ENCODE measurements at places on chromosomes 4 and X.

DNA sequence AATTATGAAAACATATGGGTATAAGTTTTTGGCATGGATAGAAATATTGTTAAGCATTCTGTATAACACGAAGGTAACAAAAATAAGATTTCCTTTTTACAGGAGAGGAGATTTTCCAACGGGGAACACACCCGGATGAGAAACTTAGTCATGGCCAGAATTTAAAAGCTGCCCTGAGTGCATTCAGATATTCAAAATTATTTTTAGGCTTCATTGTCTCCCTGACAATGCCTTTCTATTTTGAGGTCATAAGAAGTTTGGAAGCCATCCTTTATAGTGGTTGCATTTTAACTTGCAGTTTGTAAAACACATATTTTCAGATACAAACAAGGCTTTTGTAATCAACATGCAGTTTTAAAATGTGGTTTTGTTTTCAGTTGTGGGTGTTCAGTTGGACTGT is 357.5 kb upstream of the FAM47C start:
- no peak for DNase-seq

GRCh38 chr4:81211956-81212355 is 3.1 kb downstream of the PRKG2 start:
- no peak for DNase-seq

- DNase-seq: peak; percentile 85
Observed at GRCh38 chr4:76634220-76634619, 199.2 kb downstream of the SHROOM3 start.

DNA sequence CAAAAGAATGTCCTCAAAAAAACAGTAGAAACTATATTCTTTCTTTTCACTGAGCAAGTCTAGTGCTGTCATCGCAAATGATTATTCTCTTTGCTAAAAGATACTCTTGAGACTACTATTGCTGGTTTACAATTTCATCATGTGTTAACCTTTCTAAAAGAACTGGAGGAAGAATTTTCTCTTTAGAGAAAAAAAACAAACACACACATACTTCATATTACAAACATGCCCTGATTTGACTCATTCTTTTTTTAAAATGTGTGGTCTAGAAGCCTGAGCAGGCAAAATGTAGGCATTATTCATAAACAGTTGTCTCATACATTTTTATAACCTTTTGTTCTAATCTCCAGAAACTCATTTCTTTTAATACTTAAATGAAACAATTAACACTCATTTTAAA is 60.6 kb upstream of the FAT4 start:
- DNase-seq: peak; percentile 2

DNA sequence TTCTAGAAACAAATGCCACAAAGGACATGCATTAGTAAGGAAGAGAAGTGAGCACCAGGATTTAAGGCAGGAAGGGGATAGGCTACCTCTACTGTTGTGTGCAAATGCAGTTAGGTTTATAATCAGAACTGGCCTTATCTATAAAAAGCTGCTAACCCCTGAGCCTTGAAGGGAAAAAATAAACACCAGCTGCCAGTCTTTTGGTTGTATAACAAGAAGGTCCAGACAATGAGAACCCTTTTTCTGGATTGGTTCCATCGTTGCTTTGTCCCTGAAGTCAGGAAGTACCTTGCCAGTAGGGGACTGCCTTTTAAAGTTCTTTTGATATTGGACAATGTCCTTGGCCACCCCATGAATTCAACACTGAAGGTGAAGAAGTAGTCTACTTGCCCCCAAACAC is 126.7 kb upstream of the OTUD4 start:
- DNase-seq: no peak

DNA sequence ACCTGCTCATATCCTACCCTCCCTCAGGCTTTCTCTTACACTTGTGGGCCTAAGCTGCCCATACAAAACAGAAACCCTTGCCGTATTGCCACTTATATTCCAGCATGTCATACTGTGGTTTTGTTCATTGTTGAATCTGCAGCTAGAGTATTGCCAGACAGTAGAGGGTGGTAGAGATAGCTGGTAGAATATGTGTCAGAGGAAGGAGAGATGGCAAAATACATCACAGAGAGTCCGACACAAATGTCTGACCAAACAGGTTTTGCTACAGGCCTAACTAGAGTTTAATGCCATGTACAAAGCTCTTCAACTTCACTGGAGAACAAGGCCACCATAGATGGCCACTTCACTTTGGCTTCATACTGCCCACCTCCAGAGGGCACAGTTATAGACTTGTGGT is 160.1 kb downstream of the EFHC2 start:
- no peak for DNase-seq

GRCh38 chr4:123706973-123707372 is 310.4 kb downstream of the SPRY1 start:
- DNase-seq: peak; percentile 27

GRCh38 chrX:132023896-132024386 is 839 bp downstream of the STK26 start:
- DNase-seq: no peak

DNA sequence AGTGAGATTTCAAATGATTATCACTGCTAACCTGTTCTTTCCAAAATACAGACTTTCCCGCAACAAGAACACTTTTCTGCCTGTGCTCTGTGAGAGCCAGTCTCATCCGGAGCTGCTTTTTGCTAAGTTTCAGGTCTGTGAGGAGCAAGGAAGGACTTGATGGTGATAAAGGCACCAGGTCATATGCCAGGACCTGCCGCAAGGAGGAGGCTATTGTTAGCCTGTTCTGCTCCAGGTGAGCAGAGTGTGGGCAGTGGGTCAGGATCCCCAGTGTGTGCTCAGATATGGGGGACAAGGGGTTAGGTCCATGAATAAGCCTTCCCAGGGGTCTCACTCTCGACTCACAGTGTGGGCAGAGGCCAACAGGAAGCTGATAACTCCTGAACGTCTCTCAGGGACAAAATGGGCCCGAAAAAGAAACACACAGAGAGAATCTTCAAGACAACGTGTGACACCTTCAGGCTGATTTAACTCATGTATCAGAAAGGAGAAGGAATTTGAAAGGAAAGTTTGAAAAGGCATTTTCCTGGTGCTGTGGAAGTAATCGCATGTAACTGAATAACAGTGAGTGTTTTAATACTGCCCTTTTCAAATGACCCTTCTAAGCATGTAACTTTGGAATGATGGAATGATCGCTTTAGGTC is 57.7 kb upstream of the PDLIM3 start:
- DNase-seq: no peak

GRCh38 chr4:111537871-111538270 is 607.4 kb upstream of the FAM241A start:
- peak; percentile 60 for DNase-seq

GRCh38 chr4:6658597-6659075 is 18.2 kb downstream of the MRFAP1 start:
- DNase-seq: peak; percentile 41

DNA sequence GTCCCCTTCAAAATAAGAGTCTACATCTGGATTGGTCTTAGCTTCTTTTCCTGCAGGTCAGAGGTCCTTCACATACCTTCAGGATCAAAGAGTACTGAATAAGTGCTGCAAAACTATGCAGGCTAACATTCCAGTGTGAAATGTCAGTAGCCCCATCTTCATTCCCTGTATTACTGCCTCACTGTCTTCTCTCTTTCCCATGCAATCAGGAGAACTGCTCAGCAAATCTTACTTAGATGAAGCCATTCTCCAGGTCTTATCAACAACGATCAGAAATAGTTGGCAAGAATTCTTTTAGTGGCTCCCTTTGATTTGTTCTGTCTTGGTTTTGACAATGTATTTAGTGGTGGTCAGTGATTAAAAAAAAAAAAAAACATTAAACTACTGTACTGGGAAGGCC is 26.0 kb upstream of the IQCM start:
- peak; percentile 3 for DNase-seq

DNA sequence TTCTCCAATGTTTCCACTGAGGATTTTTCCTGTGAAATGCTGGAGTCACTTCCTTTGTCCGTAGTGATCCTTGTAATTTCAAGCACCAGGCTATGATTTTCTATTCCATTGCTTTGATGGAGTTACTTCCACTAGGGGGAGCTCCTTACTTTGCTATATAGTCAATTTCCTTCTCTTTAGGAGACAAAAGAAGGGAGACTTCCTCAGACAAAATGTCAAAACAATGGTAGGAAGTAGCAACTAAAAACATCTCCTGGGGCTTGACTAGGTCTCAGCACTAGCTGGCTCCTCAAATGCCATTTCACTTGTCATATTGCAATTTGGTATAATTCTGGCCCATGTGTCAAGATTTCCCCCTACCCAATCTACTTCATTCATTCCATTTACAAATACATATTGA is 24.1 kb downstream of the ZCCHC12 start:
- DNase-seq: peak; percentile 67

GRCh38 chr4:168415911-168416310 is 64.4 kb downstream of the DDX60L start:
- DNase-seq: no peak

DNA sequence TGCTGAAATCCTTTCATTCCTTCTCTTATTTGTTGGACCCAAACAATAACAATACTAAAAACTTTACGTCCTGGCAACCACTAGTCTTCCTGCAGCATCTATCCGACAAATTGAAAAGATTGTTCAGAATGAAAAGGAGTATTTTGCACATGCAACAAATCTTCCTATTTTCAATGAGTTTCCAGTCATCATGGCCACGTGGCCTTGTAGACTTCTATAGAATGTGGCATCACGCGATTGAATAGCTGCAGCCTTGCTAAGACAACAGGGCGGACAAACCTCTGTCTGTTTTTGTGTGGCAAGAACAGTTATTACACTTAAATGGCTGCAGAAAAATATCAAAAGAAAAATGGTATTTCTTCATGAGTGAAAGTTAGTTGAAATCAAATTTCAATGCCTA is 297.9 kb upstream of the LCORL start:
- no peak for DNase-seq

DNA sequence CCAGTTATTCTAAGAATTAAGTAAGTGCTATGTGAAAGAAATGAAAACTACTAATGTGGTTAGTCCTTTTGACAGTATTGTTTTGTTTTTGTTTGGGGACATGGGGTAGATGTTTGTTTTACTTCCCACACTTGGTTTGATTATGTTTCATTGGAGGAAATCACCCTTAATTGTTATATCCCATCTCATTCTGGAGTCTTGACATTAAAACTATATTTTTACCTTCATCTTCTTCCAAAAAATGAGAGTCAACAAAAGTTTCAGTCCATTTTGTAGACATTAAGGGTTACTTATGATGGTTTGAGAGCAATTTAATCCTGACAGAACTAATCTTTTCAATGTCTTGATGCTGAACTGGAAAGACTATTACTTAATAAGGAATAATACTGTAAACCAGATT is 108.7 kb downstream of the GPC3 start:
- no peak for DNase-seq

GRCh38 chr4:156954587-156954986 is 17.0 kb downstream of the PDGFC start:
- DNase-seq: no peak

- no peak for DNase-seq
Observed at GRCh38 chrX:45952030-45952429, 593.2 kb downstream of the ZNF674 start.

DNA sequence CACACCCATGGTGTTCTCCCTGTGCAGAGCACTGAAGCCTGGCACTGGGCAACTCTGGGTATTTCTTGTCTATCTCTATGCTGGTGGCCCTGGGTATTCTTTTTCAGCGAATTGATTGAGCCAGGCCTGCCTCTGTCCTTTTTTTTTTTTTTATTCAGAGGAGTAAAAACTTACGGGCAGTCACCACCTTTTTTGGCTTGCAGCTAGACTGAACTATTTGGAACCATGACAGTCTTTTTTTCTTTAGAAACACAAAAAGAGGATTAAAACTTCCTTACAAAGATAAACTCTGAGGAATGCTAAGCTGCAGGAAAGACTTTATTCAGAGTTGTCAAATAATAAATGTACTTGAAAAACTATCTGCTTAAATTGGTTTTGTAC is 119.2 kb upstream of the STIM2 start:
- no peak for DNase-seq

- no peak for DNase-seq
Observed at GRCh38 chrX:56284269-56284668, 52.1 kb downstream of the KLF8 start.

- DNase-seq: no peak
Observed at GRCh38 chrX:154466907-154467306, 8.8 kb downstream of the PLXNA3 start.

DNA sequence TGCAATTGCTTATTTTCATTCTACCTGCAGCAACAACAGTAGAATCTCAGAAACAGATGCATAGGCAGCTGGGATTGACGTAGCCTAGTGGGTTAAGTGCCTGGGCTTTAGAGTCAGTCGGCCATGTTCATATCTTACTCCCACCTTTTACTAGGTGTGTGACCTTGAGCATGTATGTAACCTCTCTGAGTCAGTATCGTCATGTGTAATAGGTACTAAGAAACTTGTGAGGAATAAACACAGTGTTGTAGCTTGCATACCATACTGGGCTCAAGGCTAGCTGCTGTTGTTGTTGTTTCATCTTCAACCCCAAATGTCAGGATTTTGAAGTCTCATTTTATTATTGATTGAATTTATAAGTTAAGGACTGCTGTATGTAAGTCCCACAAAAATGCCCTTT is 14.2 kb downstream of the RAB9A start:
- DNase-seq: no peak

- DNase-seq: no peak
Observed at GRCh38 chr4:135244056-135244455, 1042.5 kb upstream of the PABPC4L start.

DNA sequence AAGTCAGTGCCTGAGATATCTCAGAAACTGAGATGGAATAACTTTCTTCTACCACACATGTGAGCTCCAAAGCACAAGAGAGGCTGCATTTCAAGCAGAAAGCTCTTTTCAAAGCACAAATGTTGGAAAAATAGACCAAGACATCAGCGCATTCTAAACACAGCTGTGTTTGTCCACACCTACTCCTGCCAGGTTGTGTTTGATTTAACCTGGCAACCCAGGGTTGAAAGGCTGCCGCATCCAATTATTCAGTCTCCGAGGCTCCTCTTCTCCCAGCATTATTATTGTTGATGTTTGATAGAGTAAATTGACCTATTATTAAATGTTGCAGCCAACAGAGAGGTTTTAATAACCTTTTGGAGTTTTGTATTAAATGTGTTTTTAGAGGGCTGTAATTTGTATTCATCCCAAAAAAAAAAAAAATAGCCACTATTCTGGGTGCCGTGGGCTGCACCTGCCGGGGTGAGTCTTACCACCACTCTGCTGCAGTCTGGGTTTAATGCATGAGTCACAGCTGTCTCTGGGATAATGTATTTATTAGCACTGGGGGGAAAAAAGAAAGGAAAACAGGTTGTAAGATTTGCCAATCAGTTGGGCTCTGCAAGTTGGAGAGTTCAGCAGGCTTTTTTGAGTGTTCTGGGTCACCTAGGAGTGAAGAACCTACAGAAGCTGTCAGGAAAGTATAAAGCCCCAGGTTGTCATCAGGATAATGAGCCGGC is 105.2 kb upstream of the NOCT start:
- no peak for DNase-seq
